Heart left ventricle (tissue), 16 donors: ENCODE measurements at places on chromosomes 13 and 19. TPM values are rescaled to one million over a fixed set of nuclear protein-coding genes. Genes with fewer than 3 reads are reported as not detected.

GRCh38 chr13:41699759-41700158 is 242.4 kb downstream of the RGCC start:
- no peak for DNase-seq
- no peak overlapping the region for H3K4me3 ChIP-seq
- peaks cover 41% of the 10 kb centered on the region for H3K4me1 ChIP-seq
- peaks cover 7% of the 10 kb centered on the region for H3K36me3 ChIP-seq
- H3K27me3 ChIP-seq: no peaks in the 10 kb centered on the region

SMIM44 gene
- total RNA-seq: not detected

ADPRHL1 gene
- 341 TPM for total RNA-seq

ZNF460 gene
- total RNA-seq: 28.7 TPM

DNA sequence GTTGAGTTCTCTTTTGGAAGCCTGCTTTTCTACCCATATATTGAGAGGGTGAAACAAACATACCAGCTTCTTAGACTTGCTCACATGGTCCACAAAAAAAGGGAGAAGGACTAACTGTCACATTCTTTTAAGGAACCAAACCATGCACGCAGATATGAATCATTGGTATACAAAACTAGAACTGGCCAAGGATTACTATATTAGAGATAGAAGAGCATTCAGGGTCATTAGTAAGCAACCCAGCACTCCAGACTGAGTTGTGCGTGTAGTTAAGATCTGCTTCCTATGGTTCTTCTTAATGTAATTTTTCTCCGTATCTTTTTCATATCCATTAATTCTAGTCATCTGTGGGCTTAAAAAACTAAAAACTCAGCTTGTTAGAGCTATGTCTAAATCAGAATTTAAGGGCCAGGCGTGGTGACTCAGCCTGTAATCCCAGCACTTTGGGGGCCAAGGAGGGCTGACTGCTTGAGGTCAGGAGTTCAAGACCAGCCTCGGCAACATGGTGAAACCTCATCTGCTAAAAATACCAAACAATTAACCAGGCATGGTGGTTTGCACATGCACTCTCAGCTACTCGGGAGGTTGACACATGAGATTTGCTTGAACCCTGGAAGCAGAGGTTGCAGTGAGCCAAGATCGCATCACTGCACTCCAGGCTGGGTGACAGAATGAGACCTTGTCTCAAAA is 19.6 kb downstream of the ALG5 start:
- H3K4me1 ChIP-seq: no peaks in the 10 kb centered on the region
- H3K27me3 ChIP-seq: no peaks in the 10 kb centered on the region
- H3K27ac ChIP-seq: no peak overlapping the region
- H3K36me3 ChIP-seq: peaks cover 15% of the 10 kb centered on the region
- H3K4me3 ChIP-seq: no peak overlapping the region
- no peak for DNase-seq

ZNF547 gene
- total RNA-seq: 3.1 TPM

- no peaks in the 10 kb centered on the region for H3K27me3 ChIP-seq
- H3K27ac ChIP-seq: peak overlapping the region; percentile 36
- no peaks in the 10 kb centered on the region for H3K36me3 ChIP-seq
- DNase-seq: no peak
- peaks cover 8% of the 10 kb centered on the region for H3K4me1 ChIP-seq
- no peak overlapping the region for H3K4me3 ChIP-seq
Measured at GRCh38 chr13:44058624-44059215, 179.0 kb downstream of the LACC1 start.

GRCh38 chr19:10372690-10373089 is 7.7 kb downstream of the TYK2 start:
- H3K27ac ChIP-seq: no peak overlapping the region
- no peak for DNase-seq

DNA sequence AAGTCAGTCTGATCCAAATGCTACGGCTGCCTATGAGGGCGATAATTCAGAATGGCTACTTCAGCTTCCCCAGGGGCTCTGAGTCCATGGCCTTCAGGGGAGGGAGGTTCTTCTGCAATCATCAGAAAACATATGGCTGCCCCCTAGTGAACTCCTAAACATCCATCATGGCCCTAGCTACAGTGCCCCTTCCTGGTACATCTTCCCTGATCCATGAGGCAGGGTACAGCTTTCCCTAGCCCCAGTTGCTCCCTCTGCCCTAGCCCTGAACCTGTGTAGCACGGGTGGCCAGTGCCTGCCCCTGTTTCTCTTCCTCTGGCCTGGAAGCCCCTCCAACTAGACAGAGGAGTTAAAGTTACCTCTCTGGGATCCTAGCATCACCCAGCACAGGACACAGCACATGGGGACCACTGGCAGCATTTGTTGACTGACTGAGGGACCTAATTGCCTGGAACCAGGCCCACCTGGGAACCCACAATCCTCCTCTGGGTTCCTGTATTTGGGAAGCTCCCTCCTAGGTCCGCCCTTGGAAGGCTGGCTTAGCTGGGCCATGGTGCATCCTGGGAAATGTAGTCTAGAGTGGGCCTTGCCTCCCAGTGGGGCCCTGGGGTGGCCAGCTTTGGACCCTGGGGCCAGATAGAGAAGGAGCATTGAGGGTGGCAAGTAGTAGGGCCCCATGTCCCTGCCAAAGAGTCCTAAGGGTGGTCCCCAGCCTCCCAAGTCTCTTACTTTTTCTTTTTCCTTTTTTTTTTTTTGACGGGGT is 17.7 kb upstream of the SEMA6B start:
- no peak overlapping the region for H3K4me3 ChIP-seq
- peaks cover 6% of the 10 kb centered on the region for H3K4me1 ChIP-seq
- H3K36me3 ChIP-seq: no peaks in the 10 kb centered on the region
- no peak overlapping the region for H3K27ac ChIP-seq
- H3K27me3 ChIP-seq: peaks cover 11% of the 10 kb centered on the region
- DNase-seq: no peak

DNA sequence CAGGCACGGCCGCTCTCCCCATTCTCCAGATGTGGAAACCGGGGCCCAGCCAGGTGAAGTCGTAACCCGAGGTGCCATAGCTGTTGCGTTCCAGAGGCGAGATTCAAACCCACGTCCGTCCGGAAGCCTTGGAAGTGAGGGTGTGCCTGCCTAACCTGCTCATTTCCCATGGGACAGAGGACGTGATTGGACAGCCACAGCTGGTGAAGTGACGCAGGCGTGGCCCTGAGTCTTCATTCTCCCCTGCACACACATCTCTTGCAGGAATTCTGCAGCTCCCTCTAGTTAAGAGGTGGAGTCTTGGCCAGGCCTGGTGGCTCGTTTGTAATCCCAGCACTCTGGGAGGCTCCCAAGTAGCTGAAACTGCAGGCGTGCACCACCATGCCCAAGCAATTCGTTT is 16.8 kb downstream of the MEIS3 start:
- no peaks in the 10 kb centered on the region for H3K4me1 ChIP-seq
- H3K27ac ChIP-seq: no peak overlapping the region
- H3K36me3 ChIP-seq: no peaks in the 10 kb centered on the region
- H3K27me3 ChIP-seq: peaks cover 4% of the 10 kb centered on the region
- no peak overlapping the region for H3K4me3 ChIP-seq

DNA sequence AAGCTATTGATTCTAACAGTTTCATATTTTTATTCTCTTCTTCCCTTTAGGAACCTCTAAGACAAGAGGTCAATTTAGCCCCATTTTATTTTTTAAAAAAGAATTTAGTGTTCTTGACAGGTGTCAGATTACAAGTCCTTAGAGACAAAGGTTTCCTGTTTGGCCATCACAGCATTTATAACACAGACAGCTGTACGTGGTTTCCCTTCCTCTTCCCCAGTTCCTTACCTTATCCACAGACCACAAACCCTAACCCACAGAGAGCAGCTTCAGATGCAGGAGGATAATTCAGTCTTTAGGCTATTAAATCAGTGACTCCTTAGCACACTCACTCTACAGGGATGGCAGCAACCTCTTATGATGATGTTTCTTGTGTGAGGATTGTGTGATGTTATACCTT is 1210.1 kb downstream of the DIAPH3 start:
- no peak for DNase-seq
- no peaks in the 10 kb centered on the region for H3K27me3 ChIP-seq
- H3K4me3 ChIP-seq: no peak overlapping the region
- H3K27ac ChIP-seq: no peak overlapping the region
- H3K4me1 ChIP-seq: no peaks in the 10 kb centered on the region
- no peaks in the 10 kb centered on the region for H3K36me3 ChIP-seq

DNA sequence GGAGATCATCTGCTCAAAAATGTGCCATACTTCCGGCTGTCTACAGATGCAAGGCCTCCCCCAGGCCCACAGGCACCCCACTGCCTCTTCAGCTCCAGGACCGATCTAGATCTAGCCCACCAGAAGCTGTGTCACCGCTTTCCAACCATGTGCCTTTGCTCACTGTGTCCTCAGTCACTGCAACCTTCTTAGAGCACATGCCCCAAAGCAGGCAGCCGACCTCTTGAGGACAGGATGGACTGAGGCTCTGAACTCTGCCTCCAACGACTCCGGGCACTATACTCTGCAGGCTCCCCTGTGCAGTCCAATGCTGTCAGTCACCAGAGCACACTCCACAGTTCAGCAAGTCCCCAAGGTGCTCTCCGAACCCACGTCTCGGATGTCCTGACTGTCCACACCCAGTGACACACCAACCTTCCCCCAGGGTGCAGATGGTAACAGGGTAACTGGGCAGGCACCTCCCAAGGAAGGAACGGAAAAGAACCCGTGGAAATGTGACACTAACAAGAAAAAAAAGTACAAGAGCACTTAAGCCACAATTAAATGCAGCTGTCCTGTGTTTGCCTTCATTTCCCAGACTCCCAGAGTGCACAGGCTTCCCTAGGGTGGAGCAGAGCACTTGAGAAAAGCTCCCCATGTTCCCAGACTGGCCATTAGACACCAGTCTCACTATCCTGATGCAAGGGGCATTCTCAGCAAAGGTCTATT is 4.8 kb downstream of the STK24 start:
- H3K27ac ChIP-seq: peak overlapping the region; percentile 17
- peaks cover 43% of the 10 kb centered on the region for H3K4me1 ChIP-seq
- DNase-seq: peak; percentile 53
- no peaks in the 10 kb centered on the region for H3K27me3 ChIP-seq

- peaks cover 14% of the 10 kb centered on the region for H3K36me3 ChIP-seq
- DNase-seq: no peak
- H3K4me3 ChIP-seq: no peak overlapping the region
- peaks cover 4% of the 10 kb centered on the region for H3K4me1 ChIP-seq
- no peak overlapping the region for H3K27ac ChIP-seq
- no peaks in the 10 kb centered on the region for H3K27me3 ChIP-seq
Measured at GRCh38 chr19:898663-899062, 5.4 kb downstream of the RNU6-9 start.

ZNF560 gene
- total RNA-seq: not detected

DNA sequence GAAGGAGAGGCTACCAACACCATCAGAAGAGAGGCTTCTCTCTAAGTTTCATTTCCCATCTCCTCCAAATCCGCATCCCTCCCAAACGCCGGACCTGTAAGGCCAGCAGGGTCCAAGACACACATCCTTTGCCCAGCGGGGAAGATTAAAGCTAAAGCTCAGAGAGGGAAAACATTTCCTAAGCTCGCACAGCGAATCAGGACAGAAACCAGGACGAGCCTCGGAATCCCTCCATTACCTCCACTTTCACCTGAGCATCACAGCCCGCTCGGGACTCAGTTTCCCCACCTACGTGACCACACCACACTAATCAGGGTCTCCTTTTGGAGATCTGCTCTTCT is 711 bp upstream of the FOSB start:
- peak overlapping the region; percentile 73 for H3K4me3 ChIP-seq
- peak overlapping the region; percentile 91 for H3K27ac ChIP-seq
- DNase-seq: no peak
- H3K27me3 ChIP-seq: no peaks in the 10 kb centered on the region
- no peaks in the 10 kb centered on the region for H3K36me3 ChIP-seq

BCAM gene
- total RNA-seq: 110 TPM

GRCh38 chr19:35095667-35096368 is 19.8 kb upstream of the FXYD3 start:
- no peaks in the 10 kb centered on the region for H3K27me3 ChIP-seq
- no peak overlapping the region for H3K4me3 ChIP-seq
- no peak overlapping the region for H3K27ac ChIP-seq

GRCh38 chr19:29662278-29662603 is 3.0 kb upstream of the PLEKHF1 start:
- no peaks in the 10 kb centered on the region for H3K27me3 ChIP-seq
- H3K36me3 ChIP-seq: no peaks in the 10 kb centered on the region
- no peak for DNase-seq
- H3K4me1 ChIP-seq: peaks cover 27% of the 10 kb centered on the region
